Lower lobe of right lung (tissue), 2 donors: ENCODE measurements at places on chromosomes 1 and 21. TPM values are rescaled to one million over a fixed set of nuclear protein-coding genes. Genes with fewer than 3 reads are reported as not detected.

- no peaks in the 10 kb centered on the region for H3K27me3 ChIP-seq
- peak overlapping the region; percentile 13 for H3K27ac ChIP-seq
- no peak for DNase-seq
Observed at GRCh38 chr1:91764471-91765115, 121.4 kb downstream of the TGFBR3 start.

LSS gene
- 91.0 TPM for total RNA-seq

PAQR7 gene
- total RNA-seq, result 9.3 TPM

KIF2C gene
- 1.7 TPM for total RNA-seq

GRCh38 chr1:47837866-47838561 is 159.2 kb downstream of the TRABD2B start:
- no peak overlapping the region for H3K4me3 ChIP-seq
- H3K36me3 ChIP-seq, result no peaks in the 10 kb centered on the region
- H3K4me1 ChIP-seq, result no peaks in the 10 kb centered on the region
- no peak for DNase-seq
- no peak overlapping the region for H3K27ac ChIP-seq
- H3K27me3 ChIP-seq, result no peaks in the 10 kb centered on the region

- no peak overlapping the region for H3K4me3 ChIP-seq
- H3K27me3 ChIP-seq, result no peaks in the 10 kb centered on the region
- H3K27ac ChIP-seq, result no peak overlapping the region
- no peaks in the 10 kb centered on the region for H3K36me3 ChIP-seq
- DNase-seq, result no peak
Observed at GRCh38 chr21:35024071-35024420, 25.1 kb downstream of the RUNX1 start.

GRCh38 chr1:214570442-214570841 is 19.0 kb upstream of the PTPN14 start:
- no peak overlapping the region for H3K4me3 ChIP-seq
- H3K27ac ChIP-seq, result no peak overlapping the region
- peaks cover 8% of the 10 kb centered on the region for H3K4me1 ChIP-seq

- H3K27ac ChIP-seq, result no peak overlapping the region
- H3K4me3 ChIP-seq, result no peak overlapping the region
- no peaks in the 10 kb centered on the region for H3K36me3 ChIP-seq
- H3K4me1 ChIP-seq, result peaks cover 49% of the 10 kb centered on the region
- no peak for DNase-seq
- no peaks in the 10 kb centered on the region for H3K27me3 ChIP-seq
Observed at GRCh38 chr1:201561601-201562000, 22.7 kb downstream of the NAV1 start.

S100A3 gene
- total RNA-seq, result 4.5 TPM

DNA sequence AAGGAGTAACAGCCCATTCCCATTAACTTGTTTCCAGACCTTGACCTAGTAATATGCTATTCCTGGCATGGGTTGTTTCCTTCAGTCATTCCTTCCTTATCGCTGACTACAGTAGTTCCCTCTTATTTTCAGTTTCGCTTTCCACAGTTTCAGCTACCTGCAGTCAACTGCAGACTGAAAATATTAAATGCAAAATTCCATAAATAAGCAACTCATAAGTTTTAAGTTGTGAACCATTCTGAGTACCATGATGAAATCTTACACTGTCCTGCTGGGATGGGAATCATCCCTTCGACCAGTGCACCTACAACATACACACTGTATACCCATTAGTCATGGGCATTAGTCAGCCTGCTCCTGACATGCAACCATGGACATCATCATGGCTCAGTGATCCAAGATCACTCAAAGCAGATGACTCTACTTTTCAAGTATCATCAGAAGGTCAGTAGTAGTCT is 66.7 kb downstream of the CCDC30 start:
- H3K36me3 ChIP-seq, result no peaks in the 10 kb centered on the region
- H3K4me1 ChIP-seq, result no peaks in the 10 kb centered on the region
- no peaks in the 10 kb centered on the region for H3K27me3 ChIP-seq
- peak overlapping the region; percentile 25 for H3K4me3 ChIP-seq
- no peak overlapping the region for H3K27ac ChIP-seq
- DNase-seq, result no peak

DNA sequence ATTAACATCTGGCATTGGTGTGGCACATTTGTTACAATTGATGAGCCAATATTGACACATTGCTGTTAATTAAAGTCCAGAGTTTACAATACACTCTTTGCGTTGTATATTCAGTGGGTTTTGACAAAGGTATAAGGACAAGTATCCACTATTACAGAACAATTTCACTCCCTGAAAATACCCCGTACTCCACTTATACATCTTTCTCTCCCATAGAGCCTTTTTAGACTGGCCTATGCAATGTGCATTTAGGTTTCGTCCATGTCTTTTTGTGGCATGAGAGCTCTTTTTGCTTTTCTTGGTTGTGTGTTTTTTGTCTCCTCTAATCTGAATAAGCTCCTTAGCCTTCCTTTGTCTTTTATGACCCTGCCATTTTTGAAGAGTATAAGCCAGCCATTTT is 40.6 kb upstream of the TSNAX start:
- H3K4me3 ChIP-seq, result no peak overlapping the region
- no peaks in the 10 kb centered on the region for H3K4me1 ChIP-seq
- H3K36me3 ChIP-seq, result no peaks in the 10 kb centered on the region
- H3K27ac ChIP-seq, result no peak overlapping the region

DNA sequence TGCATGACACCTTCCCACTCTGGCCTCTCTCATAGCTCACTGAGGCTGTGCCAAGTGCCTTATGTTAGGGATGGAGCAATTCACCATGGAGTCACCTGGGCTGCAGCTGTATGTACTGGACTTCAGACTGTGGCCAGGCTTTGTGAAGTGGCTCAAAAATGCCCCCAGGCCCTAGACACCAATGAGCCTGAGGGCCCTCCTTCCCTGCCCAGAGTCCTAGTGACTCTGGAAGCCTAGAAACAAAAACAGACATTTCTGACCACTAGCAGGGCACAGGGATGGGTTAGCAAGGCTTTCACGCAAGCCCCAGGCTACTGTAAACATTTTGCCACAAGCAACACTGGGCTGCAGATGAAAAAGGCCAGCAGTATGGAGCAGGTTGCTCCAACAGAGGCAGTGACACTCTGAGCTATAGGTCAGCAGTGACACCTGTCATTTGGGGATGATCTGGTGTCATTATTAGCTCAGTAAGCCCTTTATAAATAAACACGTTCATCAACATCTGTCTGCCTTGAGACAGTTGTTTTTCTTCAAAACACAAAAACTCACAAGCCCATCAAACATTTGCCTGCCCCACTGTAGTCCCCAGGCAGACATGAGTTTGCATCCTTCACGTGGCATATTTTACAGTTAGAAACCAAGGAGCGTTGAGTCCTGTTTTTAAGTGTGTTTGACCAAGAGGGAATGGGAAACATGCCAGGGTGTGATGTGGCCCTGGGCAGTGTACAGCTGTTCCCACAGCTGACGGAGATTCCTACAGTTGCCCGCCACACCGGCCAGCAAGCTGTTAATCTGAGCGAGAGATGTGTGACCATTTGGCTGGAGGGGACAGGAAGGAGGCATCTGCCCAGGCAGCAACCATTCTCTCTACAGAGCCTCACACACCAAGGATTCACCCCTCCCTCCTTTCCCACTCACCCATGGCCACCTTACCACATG is 66.8 kb downstream of the KCNN3 start:
- H3K27me3 ChIP-seq, result no peaks in the 10 kb centered on the region
- H3K4me1 ChIP-seq, result peaks cover 6% of the 10 kb centered on the region
- DNase-seq, result no peak
- no peak overlapping the region for H3K4me3 ChIP-seq
- no peaks in the 10 kb centered on the region for H3K36me3 ChIP-seq
- H3K27ac ChIP-seq, result no peak overlapping the region

DNA sequence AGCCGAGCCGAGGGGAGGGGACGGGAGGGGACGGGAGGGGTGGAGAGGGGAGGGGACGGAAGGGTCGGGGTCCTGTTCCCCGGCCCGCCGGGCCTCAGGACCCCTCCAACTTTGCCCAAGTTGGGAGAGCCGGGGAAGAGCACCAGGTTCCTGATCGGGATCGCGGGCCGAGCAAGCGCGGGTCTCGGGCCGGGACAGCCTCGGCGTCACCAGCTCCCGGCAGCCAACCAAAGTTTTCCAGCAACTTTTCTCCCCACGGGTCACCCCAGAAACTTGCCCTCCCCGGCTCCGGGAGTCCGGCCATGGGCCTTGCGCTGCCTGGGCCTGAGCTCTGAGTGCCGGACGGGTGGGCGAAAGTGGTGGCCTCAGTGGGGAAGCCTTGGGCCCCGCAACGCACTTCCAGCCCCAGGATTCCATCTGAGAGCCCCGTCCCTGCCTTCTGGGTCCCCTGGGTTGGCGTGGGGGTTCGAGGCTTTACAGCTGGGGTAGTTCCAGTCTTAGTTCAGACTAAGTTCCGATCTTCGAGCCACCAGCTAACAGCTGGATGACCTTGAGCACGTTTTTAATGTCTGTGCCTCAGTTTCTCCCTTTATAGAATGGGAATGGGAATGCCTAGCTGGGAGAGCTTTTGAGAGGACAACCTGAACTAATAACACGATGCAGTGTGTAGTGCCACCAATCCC is 458 bp downstream of the ZC3H12A start:
- H3K4me1 ChIP-seq, result peaks cover 82% of the 10 kb centered on the region
- H3K4me3 ChIP-seq, result peak overlapping the region; percentile 83
- peak overlapping the region; percentile 96 for H3K27ac ChIP-seq
- no peaks in the 10 kb centered on the region for H3K27me3 ChIP-seq
- peak; percentile 56 for DNase-seq

RASSF5 gene
- 48.2 TPM for total RNA-seq

GRCh38 chr1:201708085-201708512 is 120.9 kb upstream of the IPO9 start:
- peaks cover 53% of the 10 kb centered on the region for H3K4me1 ChIP-seq
- no peaks in the 10 kb centered on the region for H3K27me3 ChIP-seq
- no peaks in the 10 kb centered on the region for H3K36me3 ChIP-seq
- no peak for DNase-seq
- H3K27ac ChIP-seq, result no peak overlapping the region

CASQ2 gene
- total RNA-seq, result 3.3 TPM

- H3K27ac ChIP-seq, result no peak overlapping the region
- H3K4me1 ChIP-seq, result no peaks in the 10 kb centered on the region
- no peaks in the 10 kb centered on the region for H3K27me3 ChIP-seq
- H3K36me3 ChIP-seq, result no peaks in the 10 kb centered on the region
- no peak for DNase-seq
Observed at GRCh38 chr21:14957836-14958235, 107.0 kb downstream of the NRIP1 start.

PRAMEF13 gene
- total RNA-seq, result not detected

DNA sequence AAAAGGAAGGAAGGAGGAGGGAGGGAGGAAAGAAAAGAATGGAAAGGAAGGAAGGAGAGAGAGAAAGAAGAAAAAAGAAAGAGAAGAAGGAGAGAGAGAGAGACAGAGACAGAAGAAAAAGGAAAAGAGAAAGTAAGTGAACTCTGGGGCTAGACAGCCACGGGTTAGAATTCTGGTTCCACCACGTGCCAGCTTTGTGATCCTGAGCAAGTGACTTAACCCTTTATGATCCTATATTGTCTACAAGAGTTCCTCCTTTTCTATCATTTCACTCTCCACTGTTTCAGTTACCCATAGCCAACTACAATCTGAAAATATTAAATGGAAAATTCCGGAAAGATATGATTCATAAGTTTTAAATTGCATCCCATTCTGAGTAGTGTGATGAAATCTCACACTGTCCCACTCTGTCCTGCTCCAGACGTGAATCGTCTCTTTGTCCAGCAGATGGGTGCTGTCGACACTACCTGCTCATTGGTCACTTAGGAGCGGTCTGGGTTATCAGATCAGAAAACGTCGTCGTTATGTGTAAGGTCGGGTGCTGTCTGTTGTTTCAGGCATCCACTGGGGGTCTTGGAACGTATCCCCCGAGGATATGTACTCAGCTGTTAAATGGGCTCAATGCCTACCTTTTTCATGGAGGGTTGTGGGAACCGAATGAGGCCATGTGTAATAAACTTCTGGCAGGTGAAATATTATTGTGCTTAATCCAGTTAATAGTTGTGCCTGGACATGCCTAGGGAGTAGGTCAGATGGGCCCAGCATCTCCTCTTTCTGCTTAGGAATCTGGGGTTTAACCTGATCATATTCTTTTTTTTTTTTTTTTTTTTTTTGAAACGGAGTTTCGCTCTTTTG is 19.1 kb downstream of the TMEM51 start:
- H3K27me3 ChIP-seq, result no peaks in the 10 kb centered on the region
- no peak overlapping the region for H3K27ac ChIP-seq
- peaks cover 47% of the 10 kb centered on the region for H3K4me1 ChIP-seq
- DNase-seq, result no peak
- H3K36me3 ChIP-seq, result no peaks in the 10 kb centered on the region

BPNT1 gene
- total RNA-seq, result 23.5 TPM

OTUD7B gene
- total RNA-seq, result 29.5 TPM

ZNF593OS gene
- total RNA-seq, result not detected

GRCh38 chr1:92831368-92831761 is 475 bp upstream of the RPL5 start:
- H3K4me3 ChIP-seq, result peak overlapping the region; percentile 88
- H3K36me3 ChIP-seq, result peaks cover 30% of the 10 kb centered on the region
- DNase-seq, result no peak
- H3K27me3 ChIP-seq, result no peaks in the 10 kb centered on the region
- peaks cover 35% of the 10 kb centered on the region for H3K4me1 ChIP-seq
- no peak overlapping the region for H3K27ac ChIP-seq

CTTNBP2NL gene
- 56.3 TPM for total RNA-seq

AKR7A3 gene
- total RNA-seq, result 0.30 TPM

DNA sequence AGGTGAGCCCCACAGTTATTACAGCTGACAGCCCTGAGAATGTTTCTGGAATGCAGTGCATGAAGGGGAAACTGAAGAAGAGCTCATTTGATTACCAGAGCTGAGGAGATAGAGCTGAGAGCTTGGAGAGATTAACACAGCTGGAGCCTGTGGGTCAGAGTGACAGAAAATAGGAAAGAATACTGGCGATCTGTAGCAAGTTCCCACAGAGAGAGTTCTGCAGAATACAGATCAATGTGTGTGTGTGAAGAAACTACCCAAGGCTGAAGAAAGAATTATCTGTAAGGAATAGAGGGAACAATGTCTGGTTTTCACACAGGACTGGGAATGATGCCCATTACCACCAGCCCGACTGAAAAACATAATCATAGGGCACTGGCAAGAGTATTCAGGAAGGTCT is 103.6 kb upstream of the SNX7 start:
- H3K27me3 ChIP-seq, result no peaks in the 10 kb centered on the region
- no peak overlapping the region for H3K27ac ChIP-seq
- no peak overlapping the region for H3K4me3 ChIP-seq

TMEM269 gene
- total RNA-seq, result not detected

- peaks cover 93% of the 10 kb centered on the region for H3K4me1 ChIP-seq
- H3K4me3 ChIP-seq, result no peak overlapping the region
- peaks cover 32% of the 10 kb centered on the region for H3K36me3 ChIP-seq
- DNase-seq, result no peak
- no peaks in the 10 kb centered on the region for H3K27me3 ChIP-seq
- peak overlapping the region; percentile 42 for H3K27ac ChIP-seq
Observed at GRCh38 chr1:19418503-19418971, 66.8 kb downstream of the CAPZB start.

FBLIM1 gene
- total RNA-seq, result 20.1 TPM

GRCh38 chr1:196098000-196098399 is 510.2 kb downstream of the KCNT2 start:
- H3K27ac ChIP-seq, result no peak overlapping the region
- H3K4me3 ChIP-seq, result no peak overlapping the region
- no peaks in the 10 kb centered on the region for H3K36me3 ChIP-seq
- H3K27me3 ChIP-seq, result no peaks in the 10 kb centered on the region
- H3K4me1 ChIP-seq, result no peaks in the 10 kb centered on the region
